ENCODE measurements at places on chromosomes 12 and 14.

GRCh38 chr14:80211153-80212022 is at the start of gene DIO2:
DIO2 (minus strand) TSS chr14:80211504; CDS start chr14:80211472, 32 bp downstream.
- no peaks in the 10 kb centered on the region for H3K27me3 ChIP-seq
- DNase-seq = peak; percentile 25
- H3K4me3 ChIP-seq = no peak within 1 kb of the TSS
- no peak within 1 kb of the TSS for H3K27ac ChIP-seq
- no peaks in the 10 kb centered on the region for H3K4me1 ChIP-seq
- no peaks in the 10 kb centered on the region for H3K36me3 ChIP-seq

- no peak overlapping the region for H3K27ac ChIP-seq
- H3K4me1 ChIP-seq = 0 out of 2 replicates have a peak, but pooled peaks cover 6% of the 10 kb centered on the region
- no peak overlapping the region for H3K4me3 ChIP-seq
Observed at GRCh38 chr12:80178846-80179245, 79.5 kb downstream of the OTOGL start.

DNA sequence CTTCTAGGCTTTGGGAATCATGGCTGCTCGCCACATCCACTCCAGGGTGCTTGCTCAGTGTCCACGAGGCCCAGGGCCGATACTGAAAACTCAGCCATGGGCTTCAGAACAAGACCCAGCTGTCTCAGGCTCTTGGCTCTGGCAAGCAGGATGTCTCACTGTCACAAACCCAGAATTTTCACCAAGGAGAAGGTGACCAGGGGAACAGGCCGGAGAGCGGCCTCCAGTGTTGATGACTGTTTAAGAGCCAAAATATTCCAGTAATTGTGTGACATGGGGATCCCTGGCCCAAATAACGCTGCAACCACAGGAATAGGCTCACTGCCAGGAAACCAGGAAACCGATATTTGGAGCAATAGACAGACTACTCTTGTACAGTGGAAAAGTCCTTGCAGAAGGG is 9.8 kb upstream of the SERPINA5 start:
- no peak overlapping the region for H3K27ac ChIP-seq
- no peaks in the 10 kb centered on the region for H3K4me1 ChIP-seq
- DNase-seq = no peak
- no peaks in the 10 kb centered on the region for H3K36me3 ChIP-seq

DNA sequence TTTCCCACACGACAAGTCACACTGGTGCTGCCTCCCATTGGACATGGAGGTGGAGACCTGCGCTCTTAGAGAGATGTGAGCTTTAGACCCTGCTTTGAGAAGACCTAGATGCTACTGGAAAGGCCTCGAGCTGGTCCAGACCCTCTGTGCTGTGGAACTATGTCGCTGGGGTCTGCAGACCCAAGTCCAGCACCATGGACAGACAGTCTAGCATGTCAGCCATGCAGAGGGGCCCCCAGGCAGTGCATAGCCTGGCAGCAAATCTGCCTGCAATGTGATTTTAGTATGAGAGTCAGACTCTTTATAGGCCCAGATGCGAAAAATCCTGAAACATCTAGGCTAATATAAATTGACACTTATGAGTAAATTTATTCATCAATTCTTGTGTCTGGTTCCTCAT is 141.5 kb downstream of the NTF3 start:
- no peak for DNase-seq
- H3K4me3 ChIP-seq = no peak overlapping the region
- no peak overlapping the region for H3K27ac ChIP-seq
- peaks cover 86% of the 10 kb centered on the region for H3K27me3 ChIP-seq
- H3K36me3 ChIP-seq = no peaks in the 10 kb centered on the region
- no peaks in the 10 kb centered on the region for H3K4me1 ChIP-seq

DNA sequence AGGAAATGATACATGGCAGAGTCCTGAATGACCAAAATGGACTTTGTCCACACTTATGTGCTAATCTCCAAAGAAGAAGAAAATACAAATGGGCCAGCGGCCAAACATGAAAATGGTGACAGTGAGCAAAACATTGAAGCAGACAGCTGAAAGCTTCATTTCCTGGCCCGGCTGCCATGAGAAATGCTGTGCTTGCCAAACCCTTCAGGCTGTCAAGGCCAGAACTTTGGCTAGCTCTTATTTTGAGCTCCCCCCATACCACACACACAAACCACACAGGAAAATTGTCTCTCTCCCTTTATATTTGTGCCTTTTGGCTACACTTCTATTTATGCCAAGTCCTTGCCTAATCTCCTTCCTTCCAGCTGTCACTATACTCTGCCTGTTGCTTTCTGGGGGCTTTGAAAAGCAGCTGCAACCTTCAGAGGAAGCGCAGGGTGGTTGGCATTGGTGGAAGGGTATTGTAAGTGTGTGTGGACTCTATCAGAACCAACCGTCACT is 323.8 kb downstream of the RAD51B start:
- H3K27ac ChIP-seq = no peak overlapping the region
- no peak for DNase-seq
- H3K27me3 ChIP-seq = no peaks in the 10 kb centered on the region
- H3K4me3 ChIP-seq = no peak overlapping the region

- no peak overlapping the region for H3K4me3 ChIP-seq
- H3K27me3 ChIP-seq = peaks cover 84% of the 10 kb centered on the region
- no peaks in the 10 kb centered on the region for H3K4me1 ChIP-seq
Observed at GRCh38 chr12:2681450-2682205, 113.1 kb upstream of the FKBP4 start.

DNA sequence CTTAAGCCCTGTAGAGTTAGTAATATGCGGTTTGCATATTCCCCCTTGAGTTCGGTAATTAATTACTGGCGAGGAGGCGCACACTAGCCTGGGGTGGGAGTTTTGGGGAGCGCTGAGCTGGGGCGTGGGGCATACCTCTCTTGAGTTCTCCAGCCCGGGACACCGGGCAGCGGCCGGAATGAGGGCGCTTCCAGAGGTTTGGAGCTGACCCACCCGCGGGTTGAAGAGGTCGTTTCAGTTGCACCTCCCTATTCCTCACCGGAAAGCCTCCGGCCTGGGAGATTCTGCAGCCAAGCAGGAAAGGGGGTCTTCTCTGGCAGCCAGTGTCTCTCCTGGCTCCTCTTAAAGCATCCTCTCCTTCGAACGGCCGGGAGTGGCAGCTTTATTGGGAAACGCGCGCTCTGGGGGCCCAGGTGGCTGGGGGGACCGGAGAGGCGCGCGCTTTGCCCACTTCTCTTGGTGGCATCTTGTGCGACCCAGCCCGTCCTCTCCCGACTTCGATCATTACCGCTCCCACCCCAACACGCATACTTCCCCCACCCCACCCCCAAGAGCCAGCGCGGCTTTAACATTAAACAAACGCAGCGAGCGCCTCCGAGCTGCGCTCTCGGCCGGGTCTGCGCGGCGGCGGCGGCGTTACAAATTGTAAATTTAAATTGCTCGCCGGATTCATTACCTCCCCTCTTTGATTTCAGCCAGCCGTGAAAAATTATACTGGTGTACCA is 3.9 kb upstream of the LHX5 start:
- no peaks in the 10 kb centered on the region for H3K36me3 ChIP-seq
- H3K4me3 ChIP-seq = no peak overlapping the region
- DNase-seq = no peak
- H3K27ac ChIP-seq = no peak overlapping the region

DNA sequence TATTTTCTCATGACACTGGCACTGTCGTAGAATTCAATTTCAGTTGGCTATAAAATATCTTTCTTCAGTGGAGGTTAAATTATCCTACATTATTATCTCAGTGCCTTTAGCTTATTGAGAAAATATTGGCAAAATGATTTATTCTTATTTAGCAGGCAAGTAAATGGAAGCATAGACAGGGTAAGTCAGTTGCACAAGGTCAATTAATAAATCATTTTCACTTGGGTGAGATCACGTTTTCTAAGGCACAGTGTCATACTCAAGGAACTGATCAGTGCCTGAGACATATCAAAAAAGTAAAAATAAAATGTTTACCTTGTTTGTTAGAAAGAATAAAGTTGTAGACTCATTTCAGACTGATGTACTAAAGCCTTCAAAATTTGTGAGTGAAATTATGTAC is 95.0 kb downstream of the ACSS3 start:
- no peak overlapping the region for H3K4me3 ChIP-seq
- H3K36me3 ChIP-seq = no peaks in the 10 kb centered on the region
- no peak overlapping the region for H3K27ac ChIP-seq
- no peak for DNase-seq
- no peaks in the 10 kb centered on the region for H3K4me1 ChIP-seq
- H3K27me3 ChIP-seq = no peaks in the 10 kb centered on the region

DNA sequence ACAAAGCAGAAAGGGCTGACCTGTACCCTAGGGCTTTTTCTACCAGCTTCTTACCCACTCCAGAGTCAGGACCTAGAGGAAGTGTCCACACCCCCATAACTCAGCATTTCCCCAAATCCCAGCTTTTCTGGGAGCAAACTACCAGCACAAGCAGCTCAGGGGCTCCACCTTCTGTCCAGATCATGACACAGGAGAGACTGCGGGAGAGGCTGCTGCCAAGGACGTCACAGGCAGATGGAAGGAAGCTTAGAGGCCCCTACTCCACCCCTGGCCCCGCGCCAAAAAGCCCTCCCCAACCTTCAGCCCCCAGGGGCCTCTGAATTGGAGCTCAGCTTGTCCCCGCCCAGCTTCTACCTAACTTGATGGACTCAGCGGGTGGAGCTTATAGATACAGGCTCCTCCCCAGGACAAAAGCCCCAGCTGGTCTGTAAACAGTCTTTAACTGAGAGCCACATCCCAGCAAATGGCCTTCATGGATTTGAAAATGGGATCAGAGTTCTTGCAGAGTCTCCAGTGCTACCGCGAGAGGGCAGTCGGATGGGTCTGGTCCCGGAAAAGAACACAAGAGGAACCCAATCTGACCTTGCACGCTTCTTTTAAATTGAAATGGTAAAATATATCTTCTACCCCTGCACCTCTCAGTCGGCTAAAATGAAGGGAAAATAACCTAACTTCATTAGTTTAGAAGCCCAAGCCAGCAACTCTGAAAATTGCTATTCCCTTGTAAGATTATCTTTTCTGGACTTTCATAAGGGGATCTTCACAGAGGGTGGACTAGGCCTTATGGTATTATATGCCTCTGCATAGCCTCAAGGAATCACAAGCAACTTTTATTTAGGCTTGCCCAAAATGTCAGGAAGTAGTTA is 6.8 kb upstream of the BAZ2A start:
- H3K27ac ChIP-seq = peak overlapping the region; percentile 58
- H3K4me1 ChIP-seq = peaks cover 25% of the 10 kb centered on the region
- peaks cover 24% of the 10 kb centered on the region for H3K36me3 ChIP-seq
- H3K27me3 ChIP-seq = no peaks in the 10 kb centered on the region

- no peaks in the 10 kb centered on the region for H3K27me3 ChIP-seq
- H3K4me1 ChIP-seq = no peaks in the 10 kb centered on the region
- H3K27ac ChIP-seq = no peak within 1 kb of the TSS
- no peaks in the 10 kb centered on the region for H3K36me3 ChIP-seq
- DNase-seq = no peak
Observed at GRCh38 chr14:52267501-52268278, at the start of gene PTGDR. PTGDR (plus strand) TSS chr14:52267698; CDS start chr14:52267815, 117 bp downstream.

GRCh38 chr12:54608156-54608555 is 19.7 kb upstream of the PPP1R1A start:
- H3K27ac ChIP-seq = no peak overlapping the region
- no peak overlapping the region for H3K4me3 ChIP-seq
- H3K36me3 ChIP-seq = no peaks in the 10 kb centered on the region
- H3K4me1 ChIP-seq = no peaks in the 10 kb centered on the region

DNA sequence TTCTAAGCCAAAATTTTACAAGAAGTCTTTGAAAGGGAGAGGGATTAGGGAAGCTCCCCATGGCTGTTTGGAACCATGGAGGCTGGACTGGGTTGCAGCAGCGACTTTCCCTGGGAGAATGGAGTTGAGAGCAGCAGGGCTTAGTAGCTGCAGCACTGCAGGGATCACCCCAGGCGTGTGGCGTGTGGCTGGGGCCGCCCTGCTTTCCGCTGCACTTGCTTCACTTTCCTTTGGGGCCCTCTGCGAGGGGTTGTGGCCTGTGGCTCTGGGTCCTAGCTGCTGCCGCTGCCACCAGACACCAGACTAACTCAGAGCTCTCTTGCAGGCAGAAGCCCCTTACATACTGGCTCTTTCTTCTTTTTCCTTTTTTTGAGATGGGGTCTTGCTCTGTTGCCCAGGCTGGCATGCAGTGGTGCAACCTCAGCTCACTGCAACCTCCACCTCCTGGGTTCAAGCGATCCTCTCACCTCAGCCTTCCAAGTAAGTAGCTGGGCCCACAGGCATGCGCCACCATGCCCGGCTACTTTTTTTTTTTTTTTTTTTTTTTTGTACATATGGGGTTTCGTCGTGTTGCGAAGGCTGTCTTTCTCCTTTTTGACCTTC is 25.4 kb downstream of the CCDC62 start:
- H3K4me3 ChIP-seq = no peak overlapping the region
- H3K36me3 ChIP-seq = no peaks in the 10 kb centered on the region
- H3K4me1 ChIP-seq = no peaks in the 10 kb centered on the region
- H3K27ac ChIP-seq = no peak overlapping the region
- no peaks in the 10 kb centered on the region for H3K27me3 ChIP-seq

- H3K36me3 ChIP-seq = no peaks in the 10 kb centered on the region
- no peaks in the 10 kb centered on the region for H3K4me1 ChIP-seq
- H3K27me3 ChIP-seq = no peaks in the 10 kb centered on the region
- DNase-seq = no peak
Observed at GRCh38 chr14:63322897-63323573, 4.3 kb upstream of the GPHB5 start.

- DNase-seq = peak; percentile 19
- H3K4me1 ChIP-seq = no peaks in the 10 kb centered on the region
- no peak overlapping the region for H3K27ac ChIP-seq
- H3K4me3 ChIP-seq = no peak overlapping the region
- no peaks in the 10 kb centered on the region for H3K36me3 ChIP-seq
Observed at GRCh38 chr12:81668475-81668874, 90.7 kb downstream of the PPFIA2 start.

- DNase-seq = no peak
- H3K36me3 ChIP-seq = no peaks in the 10 kb centered on the region
- H3K4me1 ChIP-seq = no peaks in the 10 kb centered on the region
- H3K27me3 ChIP-seq = no peaks in the 10 kb centered on the region
- no peak overlapping the region for H3K4me3 ChIP-seq
- no peak overlapping the region for H3K27ac ChIP-seq
Observed at GRCh38 chr12:49147384-49147783, 16.2 kb upstream of the TUBA1B start.

DNA sequence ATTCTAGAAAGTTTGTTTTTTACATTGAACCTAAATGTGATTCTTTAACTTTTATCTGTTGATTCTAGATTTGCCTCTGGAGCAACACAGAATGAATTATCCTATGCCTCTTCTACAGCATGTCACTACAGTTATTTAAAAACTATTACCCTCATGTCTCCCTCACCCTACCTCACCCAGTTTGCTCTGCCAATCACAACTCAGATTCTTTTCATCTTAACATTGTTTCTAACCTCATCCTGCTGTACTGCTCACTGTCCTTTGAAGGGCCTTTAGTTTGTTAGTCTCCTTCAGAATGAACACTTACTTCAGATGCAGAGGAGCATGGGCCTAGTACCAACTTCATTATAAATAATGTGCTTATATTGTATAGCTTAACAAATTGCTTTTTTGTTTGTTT is 21.5 kb downstream of the YLPM1 start:
- DNase-seq = no peak
- H3K4me1 ChIP-seq = no peaks in the 10 kb centered on the region
- peaks cover 56% of the 10 kb centered on the region for H3K36me3 ChIP-seq
- no peak overlapping the region for H3K4me3 ChIP-seq

GRCh38 chr14:53180272-53181221 is 27.4 kb upstream of the DDHD1 start:
- no peak overlapping the region for H3K27ac ChIP-seq
- no peaks in the 10 kb centered on the region for H3K4me1 ChIP-seq
- H3K36me3 ChIP-seq = no peaks in the 10 kb centered on the region
- no peak overlapping the region for H3K4me3 ChIP-seq
